LHCN-M2 (cell line): ENCODE measurements at places on chromosomes 4 and X. TPM values are rescaled to one million over a fixed set of nuclear protein-coding genes. Genes with fewer than 3 reads are reported as not detected.
A peak's percentile ranks its signal among the peaks of the same experiment; 100 is the strongest.

- DNase-seq, result peak; percentile 61
Measured at GRCh38 chr4:156113138-156113765, 159.6 kb upstream of the CTSO start.

GRCh38 chr4:73442275-73442674, 6.3 kb downstream of the AFP start:
- no peak for DNase-seq

FAM114A1 gene
- 208 and 240 TPM in 2 replicates for total RNA-seq

GPR50 gene
- total RNA-seq, result not detected in 2 replicates

RPS6KA6 gene
- 1.8 and 2.1 TPM in 2 replicates for total RNA-seq
